ENCODE measurements at places on chromosomes 16 and 17. TPM values are rescaled to one million over a fixed set of nuclear protein-coding genes. Genes with fewer than 3 reads are reported as not detected.

GRCh38 chr16:55389426-55390073 is 65.5 kb downstream of the IRX6 start:
- DNase-seq, result no peak
- H3K4me1 ChIP-seq, result peaks cover 6% of the 10 kb centered on the region
- no peak overlapping the region for H3K27ac ChIP-seq
- H3K4me3 ChIP-seq, result no peak overlapping the region

The KRTAP9-4 gene
- not detected for total RNA-seq

GRCh38 chr17:4645642-4646041 is 4.2 kb upstream of the ALOX15 start:
- H3K4me3 ChIP-seq, result no peak overlapping the region
- H3K27me3 ChIP-seq, result peaks cover 31% of the 10 kb centered on the region
- no peak for DNase-seq
- no peak overlapping the region for H3K27ac ChIP-seq

DNA sequence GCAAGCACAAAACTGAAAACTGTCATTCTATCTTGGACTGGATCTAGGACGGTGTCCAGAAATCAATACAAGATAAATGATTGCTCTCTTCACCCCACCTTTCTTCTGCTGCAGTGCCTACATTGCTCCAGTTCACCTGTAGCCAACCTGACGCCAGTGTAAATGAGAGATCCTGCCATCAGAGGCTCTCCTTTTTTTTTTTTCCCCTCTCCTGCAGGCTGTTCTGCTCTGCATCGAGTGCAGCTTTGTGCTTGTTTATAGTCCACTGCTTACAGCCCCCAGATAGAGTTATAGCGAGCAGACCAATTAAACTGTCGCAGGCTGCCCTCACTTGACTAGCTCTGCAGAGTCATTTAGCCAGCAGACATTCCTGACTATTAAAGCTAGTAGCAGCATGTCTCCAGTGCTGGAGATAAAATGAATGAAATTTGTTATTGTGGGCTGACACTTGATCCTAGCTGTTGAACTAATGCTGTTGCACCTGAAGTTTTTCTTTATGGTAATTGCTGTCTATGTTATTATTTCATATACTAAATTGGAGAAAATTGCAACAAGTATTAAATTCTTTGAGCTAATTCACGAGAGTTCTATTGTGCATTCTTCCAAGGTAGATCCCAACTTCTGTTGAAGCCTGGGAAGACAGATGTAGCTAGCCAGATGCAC is 257.1 kb downstream of the FTO start:
- no peak overlapping the region for H3K27ac ChIP-seq
- peaks cover 11% of the 10 kb centered on the region for H3K4me1 ChIP-seq
- DNase-seq, result peak; percentile 13
- H3K27me3 ChIP-seq, result no peaks in the 10 kb centered on the region
- no peak overlapping the region for H3K4me3 ChIP-seq

DNA sequence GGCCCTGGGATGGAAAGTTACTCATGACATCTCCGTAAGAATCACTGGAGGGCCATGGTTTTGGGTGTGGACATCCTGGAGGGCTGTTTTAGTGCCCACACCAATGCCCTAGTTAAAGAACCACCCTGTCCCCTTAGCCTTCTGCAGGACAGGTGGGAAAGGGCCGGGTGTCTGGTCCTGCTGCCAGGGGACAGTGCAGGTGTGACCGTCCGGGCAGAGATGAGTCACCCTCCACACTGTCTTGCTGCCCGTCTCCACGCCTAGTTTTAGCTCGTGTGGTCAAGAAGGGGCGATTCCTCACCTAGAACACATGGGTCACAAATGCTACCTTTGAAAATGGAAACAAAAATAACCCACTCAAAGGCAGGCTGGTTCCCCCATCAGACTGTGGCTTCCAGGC is 17.0 kb downstream of the CEP295NL start:
- no peak overlapping the region for H3K4me3 ChIP-seq
- H3K36me3 ChIP-seq, result no peaks in the 10 kb centered on the region
- no peaks in the 10 kb centered on the region for H3K27me3 ChIP-seq
- peaks cover 31% of the 10 kb centered on the region for H3K4me1 ChIP-seq

The TNFRSF17 gene
- not detected for total RNA-seq

- DNase-seq, result no peak
- H3K4me3 ChIP-seq, result no peak overlapping the region
- peaks cover 2% of the 10 kb centered on the region for H3K27me3 ChIP-seq
- no peaks in the 10 kb centered on the region for H3K4me1 ChIP-seq
- no peak overlapping the region for H3K27ac ChIP-seq
Observed at GRCh38 chr17:34725725-34726124, 146.3 kb downstream of the TMEM132E start.

Data from hepatocyte (in vitro differentiated cells).